Activated T-cell treated with anti-CD3 and anti-CD28 coated beads for 48 hours (primary cell): ENCODE measurements at places on chromosomes 3 and 15.
A peak's percentile ranks its signal among the peaks of the same experiment; 100 is the strongest.

- no peak for DNase-seq
Observed at GRCh38 chr3:17398959-17399551, 343.4 kb downstream of the TBC1D5 start.

DNA sequence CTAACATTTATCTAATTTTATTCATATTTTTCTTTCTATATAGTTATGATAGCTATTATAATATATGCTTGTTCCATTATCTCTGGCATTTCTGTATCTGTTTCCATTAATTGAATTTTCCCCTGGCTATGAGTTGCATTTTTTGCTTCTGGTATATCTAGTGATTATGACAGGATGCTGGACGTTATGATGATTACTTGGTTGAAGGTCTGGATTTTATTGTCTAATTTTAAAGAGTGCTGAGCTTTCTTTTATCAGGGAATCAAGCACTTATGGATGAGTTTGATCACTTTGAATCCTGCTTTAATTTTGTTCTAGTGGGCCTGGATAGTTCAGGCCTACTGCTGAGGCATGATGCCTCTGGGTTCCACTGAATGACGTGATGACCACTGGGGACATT is 229.7 kb downstream of the CBLB start:
- no peak for DNase-seq

GRCh38 chr3:192033246-192033645 is 572.3 kb downstream of the PYDC2 start:
- DNase-seq: no peak

GRCh38 chr15:88649286-88649733 is 10.5 kb downstream of the ISG20 start:
- DNase-seq: peak; percentile 72

DNA sequence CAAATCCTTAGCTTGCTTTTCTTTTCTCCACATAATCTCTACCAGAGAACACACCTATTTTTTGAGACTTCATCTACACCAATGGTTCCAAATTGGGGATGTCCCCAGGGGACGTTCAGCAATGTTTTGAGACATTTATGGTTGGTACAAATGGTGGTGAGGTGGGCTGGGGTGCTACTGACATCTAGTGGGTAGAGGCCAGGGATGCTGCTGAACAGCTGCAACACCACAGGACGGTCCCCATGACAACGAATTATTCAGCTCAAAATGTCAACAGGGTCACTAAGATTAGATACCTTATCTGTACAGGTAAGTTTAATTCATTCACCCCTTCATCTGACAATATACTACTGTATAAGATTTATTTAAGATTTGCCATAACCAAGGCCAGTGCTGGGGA is 14.4 kb downstream of the GK5 start:
- DNase-seq: no peak
